ENCODE measurements at places on chromosomes 5 and 9.

DNA sequence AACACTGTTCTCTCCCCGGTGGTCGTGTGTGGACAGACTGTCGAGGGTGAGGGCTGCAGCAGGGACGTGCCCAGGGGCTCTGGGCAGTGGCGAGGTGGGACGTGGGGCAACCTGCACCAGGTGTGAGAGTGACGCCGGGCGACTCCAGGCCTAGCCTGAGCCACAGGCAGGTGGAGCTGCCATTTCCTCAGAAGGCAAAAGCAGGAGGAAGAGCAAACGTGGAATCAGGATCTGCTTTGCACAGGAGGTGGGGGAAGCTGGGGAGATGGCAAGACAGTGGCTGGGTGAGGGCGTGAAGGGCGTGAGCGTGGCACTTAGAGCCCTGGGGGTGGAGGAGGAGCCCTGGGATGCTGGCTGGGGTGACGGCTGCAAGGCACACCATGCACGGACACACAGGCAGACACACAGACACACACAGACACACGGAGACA lies 39.6 kb upstream of the NSMF start:
- DNase-seq: no peak

DNA sequence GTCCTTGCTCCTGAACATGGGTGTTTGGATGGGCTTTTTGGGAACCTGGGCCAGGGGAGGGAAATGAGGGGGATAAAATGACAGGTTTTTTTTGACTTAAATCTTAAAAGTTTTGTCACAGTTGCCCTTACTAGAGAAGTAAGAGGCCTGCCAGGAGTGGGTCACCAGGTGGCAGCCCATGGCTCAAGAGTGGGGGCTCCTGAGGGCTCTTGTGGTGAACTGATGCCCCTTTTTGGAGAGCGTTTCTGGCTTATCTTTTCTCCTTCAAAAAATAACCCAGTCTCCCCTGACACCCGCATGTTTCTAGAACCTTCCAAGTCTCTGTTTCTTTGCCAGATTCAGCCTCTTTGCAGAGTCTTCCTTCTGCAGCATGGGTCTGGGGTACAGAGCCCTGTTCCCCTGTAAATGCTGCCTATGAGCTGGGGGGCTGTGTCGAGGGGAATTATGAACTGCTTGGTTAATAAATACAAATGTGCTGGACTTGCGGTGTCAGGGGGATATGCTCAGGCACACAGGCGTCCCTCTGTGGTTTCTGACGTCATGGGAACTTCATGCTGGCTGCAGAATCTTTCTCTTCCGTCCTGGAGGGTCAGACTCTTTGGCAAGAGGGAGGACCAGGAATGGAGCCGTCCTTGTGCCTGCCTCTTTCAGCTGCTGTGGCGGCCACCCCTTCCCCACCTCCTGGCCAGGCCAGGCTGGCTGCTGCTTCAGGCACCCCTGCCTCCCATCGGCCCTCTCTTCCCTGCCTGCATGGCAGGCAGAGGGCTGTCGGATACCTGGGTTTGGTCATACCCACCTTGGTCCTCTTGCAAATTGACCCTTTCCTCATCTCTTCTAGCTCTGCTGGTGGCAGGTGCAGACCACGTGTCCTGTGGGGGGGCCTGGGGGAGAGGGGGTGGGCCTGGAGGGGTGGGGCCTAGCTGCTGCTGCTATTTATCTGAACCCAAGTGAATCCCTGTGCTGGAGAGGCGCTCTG lies 30.1 kb downstream of the PTPA start:
- DNase-seq: peak; percentile 87

- no peak for DNase-seq
These were observed 35.7 kb upstream of the SLC25A51 start for GRCh38 chr9:37939575-37940095.

DNA sequence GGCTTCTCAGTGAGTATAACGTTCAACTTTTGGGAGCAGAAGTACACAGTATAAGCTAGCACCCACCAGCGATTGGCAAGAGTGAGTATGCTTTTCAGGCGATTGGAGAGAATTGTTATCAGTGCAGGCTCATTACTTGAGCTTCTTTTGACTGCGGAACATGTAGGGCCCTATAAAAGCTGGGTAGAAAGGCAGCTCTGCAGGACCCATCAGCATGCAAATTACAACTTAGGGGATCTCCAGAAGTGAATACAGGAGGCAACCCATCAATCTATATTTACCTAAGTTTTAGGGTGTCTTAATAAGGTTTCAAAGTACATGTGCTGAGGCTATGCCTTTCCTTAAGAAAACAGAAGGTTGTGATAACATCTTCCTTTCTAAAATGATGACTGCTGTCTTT lies 225.0 kb downstream of the MLLT3 start:
- no peak for DNase-seq

DNA sequence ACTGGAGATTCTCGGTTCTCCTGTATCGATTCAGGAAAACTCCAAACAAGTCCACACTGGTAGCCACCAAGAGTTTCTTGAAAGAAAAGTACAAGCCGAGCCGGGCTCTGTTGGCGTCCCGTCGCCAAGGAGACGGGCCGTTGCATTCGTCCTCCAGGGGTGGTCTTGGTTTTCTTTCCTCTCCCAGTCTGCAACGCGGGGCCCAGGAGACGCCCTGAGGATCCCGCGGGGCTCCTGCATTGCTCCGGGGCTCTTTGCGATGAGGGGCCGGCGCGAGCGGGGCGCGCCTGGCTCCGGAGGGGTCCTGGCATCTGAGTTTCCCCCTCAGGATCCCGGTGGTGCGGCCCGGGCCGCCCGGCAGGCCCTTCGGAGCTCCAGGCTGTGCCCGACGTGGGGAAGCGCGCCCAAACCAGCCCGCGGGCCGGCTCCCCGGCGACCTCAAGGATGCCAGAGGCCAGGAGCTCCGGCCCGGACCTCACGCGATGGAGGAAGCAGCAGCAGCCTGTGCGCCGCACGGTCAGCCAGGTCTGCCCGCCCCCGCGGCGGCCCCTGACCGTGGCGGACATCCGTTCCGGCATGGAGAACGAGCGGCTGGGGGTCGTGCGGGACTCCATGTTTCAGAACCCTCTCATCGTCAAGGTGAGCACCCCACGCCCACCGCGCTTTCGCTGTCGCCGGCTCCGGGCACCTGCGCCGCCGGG lies at the start of gene CFAP77:
Gene CFAP77 (plus strand): TSS at position 384 of the 701 bp plus-strand sequence. CDS start 61 bp downstream, at position 445.
- DNase-seq: no peak

DNA sequence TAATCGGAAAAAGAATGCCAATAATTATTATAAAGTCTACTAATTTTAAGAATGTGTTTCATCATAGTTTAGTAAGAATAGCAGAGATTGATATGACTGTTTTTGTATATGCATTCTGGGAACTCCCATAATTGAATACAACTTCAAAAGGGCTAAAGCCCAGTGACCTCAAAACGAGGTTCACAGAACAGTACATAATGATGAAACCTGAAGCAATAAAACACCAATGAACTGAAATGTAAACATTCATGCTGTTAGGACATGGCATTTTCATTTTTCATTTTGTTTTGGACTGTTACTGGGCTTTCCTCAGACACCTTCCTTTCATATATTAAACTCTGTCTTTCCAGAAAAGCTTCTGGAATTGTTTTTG lies 684 bp upstream of the JMY start:
- no peak for DNase-seq

DNA sequence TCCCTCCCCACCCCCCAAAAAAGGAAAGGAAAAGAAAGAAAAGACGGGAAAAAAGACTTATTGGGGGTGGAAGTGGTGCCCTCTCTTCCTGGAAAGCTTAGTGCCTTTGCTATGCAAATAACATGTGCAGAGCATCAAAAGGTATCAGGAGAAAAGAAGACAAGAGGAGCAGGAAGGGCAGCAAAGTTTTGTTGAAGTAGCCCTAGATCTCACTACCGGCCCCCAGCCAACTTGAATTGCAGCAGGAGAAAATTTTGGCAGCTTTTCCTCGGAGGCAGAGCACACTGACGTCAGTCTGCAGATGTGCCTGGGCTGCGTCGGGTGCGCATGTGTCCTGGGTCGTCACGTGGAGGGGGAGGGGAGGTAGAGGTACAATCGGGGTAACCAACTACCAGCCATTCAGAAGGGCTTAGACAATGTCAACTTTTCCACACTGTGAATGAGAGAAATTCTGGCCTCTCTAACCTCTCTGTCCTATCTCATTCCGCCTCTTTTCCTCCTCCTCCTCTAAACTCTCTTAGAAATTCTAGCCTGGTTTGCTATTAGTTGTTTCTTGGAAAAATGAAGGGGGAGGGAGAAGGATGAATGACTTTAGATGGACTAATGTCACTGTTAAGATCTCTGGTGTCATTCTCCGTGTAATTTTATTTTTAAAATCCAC lies at the start of gene ADAMTS6:
Gene ADAMTS6 (minus strand): TSS at position 286 of the 661 bp plus-strand sequence. CDS start 8,247 bp downstream, outside the sequence.
- peak; percentile 97 for DNase-seq

DNA sequence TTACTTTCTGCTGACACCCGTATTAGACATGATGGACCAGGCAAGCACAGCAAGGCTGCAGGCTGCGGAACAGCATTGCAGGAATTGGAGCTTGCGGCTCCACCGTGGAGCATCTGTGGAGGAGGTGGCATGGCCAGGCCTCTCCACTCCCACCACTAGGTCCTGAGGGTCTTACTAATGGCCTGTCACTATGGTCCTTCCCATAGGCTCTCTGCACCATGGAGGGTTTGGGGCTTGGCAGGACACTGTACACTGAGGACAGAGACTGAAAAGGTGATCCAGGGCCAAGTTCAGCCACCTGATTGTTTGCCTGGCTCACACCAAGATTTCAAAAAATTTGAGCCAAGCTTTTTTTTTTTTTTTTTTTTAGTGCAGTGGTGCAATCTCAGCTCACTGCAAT lies 14.3 kb upstream of the ZBTB43 start:
- no peak for DNase-seq

GRCh38 chr5:79694652-79695051 lies 5.0 kb downstream of the CMYA5 start:
- DNase-seq: no peak

- no peak for DNase-seq
These were observed 218.4 kb upstream of the TMEM161B start for GRCh38 chr5:88487066-88487465.

DNA sequence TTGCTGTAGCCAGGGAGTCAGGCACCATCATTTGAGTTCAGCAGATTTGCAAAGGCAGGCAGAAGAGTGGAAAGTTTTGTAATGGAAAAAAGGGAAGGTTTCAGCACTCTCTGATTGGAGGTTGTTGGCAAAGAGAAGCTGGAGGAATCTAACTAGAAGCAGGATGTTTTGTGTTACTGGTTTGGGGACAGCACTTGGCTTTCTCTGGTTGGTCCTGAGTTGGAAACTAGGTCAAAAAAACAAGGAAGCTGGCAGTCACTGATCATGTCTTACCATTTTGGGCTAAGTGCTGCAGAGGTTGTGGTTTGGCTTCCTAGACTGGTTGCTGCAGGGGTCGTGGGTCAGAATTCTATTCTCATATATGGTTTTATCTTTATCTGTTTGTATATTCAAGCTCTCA lies 189.8 kb downstream of the DRD1 start:
- DNase-seq: no peak

All from skin of body (tissue), 3 donors.